ENCODE measurements at places on chromosomes 13 and 19.

DNA sequence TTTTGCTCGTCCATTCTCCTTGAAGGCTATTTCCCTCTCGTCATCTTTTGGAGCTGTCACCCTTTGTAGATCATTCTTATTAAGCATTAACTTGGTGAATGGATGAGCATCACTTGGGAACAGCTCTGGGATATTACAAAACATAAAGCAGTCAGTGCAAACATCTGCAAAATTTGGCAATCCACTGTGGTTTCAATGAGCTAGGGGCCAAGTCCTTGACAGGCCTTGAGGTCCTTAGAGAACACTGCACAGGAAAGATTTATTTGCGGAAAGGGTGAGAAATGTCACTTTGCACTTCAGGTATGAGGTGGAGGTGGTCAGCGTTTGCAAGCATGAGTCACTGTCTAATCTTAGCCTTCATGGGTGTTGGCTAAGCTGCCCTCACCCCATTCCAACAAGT, 239.7 kb upstream of the MAB21L1 start:
- no peak for DNase-seq

GRCh38 chr13:45928843-45929242, 77.3 kb upstream of the SIAH3 start:
- no peak for DNase-seq

GRCh38 chr13:113607056-113607888, 22.7 kb downstream of the TFDP1 start:
- no peak for DNase-seq

- no peak for DNase-seq
These were observed 88.2 kb upstream of the TSC22D1 start for GRCh38 chr13:44664308-44664707.

All from right atrium auricular region (tissue), 2 donors.